ENCODE measurements at places on chromosomes 1 and 21. TPM values are rescaled to one million over a fixed set of nuclear protein-coding genes. Genes with fewer than 3 reads are reported as not detected.

The RPTN gene
- not detected for total RNA-seq

The MAEL gene
- not detected for total RNA-seq

The RAB25 gene
- 5.5 TPM for total RNA-seq

The CTSK gene
- 6.2 TPM for total RNA-seq

The OR2T4 gene
- not detected for total RNA-seq

GRCh38 chr1:38777464-38777957, 82.1 kb downstream of the RRAGC start:
- H3K27me3 ChIP-seq = peaks cover 41% of the 10 kb centered on the region
- H3K4me3 ChIP-seq = no peak overlapping the region
- DNase-seq = no peak
- no peaks in the 10 kb centered on the region for H3K4me1 ChIP-seq
- no peaks in the 10 kb centered on the region for H3K36me3 ChIP-seq

GRCh38 chr1:82042306-82043060, 241.7 kb downstream of the ADGRL2 start:
- H3K36me3 ChIP-seq = no peaks in the 10 kb centered on the region
- no peak overlapping the region for H3K4me3 ChIP-seq
- H3K27ac ChIP-seq = no peak overlapping the region
- no peak for DNase-seq

DNA sequence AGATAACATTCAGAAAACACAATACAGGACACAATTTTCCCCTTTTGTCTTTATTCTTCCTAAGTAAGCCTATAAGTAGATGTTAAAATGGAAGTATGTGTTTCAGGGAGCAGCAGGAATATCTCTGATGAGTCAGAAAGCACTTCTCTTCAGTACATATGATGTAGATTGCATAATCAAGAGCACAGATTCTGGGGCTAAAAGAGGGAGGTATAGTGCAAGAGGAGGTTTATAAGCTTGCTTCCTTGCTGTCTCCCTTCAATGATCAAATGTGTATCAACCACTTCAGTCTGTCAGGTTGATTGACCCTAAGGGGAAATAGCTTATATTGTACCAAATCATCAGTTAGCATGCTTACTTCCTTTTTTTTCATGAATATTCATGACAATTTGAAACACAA, 822.8 kb downstream of the BRINP3 start:
- H3K27me3 ChIP-seq = no peaks in the 10 kb centered on the region
- H3K36me3 ChIP-seq = no peaks in the 10 kb centered on the region

DNA sequence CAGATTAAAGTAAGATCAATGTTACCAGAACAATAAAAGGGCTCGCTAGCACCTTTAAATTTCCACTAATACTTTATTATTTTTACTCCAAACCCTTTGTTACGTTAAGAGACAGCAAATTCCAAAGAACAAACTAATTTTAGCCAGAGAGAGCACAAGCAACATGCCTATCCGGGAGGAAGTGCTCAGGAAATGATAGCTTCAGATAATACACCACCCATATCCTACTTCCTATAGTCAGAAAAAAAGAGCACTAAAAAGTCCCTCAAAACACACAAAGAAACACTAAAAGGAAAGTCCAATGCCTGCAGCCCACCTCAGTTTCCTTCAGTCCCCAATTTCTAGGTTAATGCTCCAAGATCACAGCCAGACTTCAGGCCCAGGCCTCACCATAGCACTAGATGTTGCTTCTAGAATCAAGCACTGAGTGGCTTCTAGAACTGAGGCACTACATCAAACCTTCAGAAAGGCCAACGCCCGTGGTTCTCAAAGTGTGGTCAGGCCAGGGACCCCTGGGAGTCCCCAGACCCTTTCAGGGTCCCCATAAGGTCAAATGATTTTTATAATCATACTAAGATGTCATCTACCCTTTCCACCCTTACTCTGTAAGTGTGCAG, 142.6 kb downstream of the PSMG1 start:
- H3K27ac ChIP-seq = no peak overlapping the region
- H3K36me3 ChIP-seq = no peaks in the 10 kb centered on the region
- H3K4me1 ChIP-seq = no peaks in the 10 kb centered on the region
- H3K4me3 ChIP-seq = no peak overlapping the region

- H3K4me3 ChIP-seq = no peak overlapping the region
- no peaks in the 10 kb centered on the region for H3K36me3 ChIP-seq
- DNase-seq = no peak
- no peak overlapping the region for H3K27ac ChIP-seq
- no peaks in the 10 kb centered on the region for H3K27me3 ChIP-seq
- H3K4me1 ChIP-seq = peaks cover 23% of the 10 kb centered on the region
Measured at GRCh38 chr1:117657949-117658660, 52.3 kb downstream of the TENT5C start.

- no peak overlapping the region for H3K4me3 ChIP-seq
- no peaks in the 10 kb centered on the region for H3K4me1 ChIP-seq
- no peaks in the 10 kb centered on the region for H3K36me3 ChIP-seq
- no peak overlapping the region for H3K27ac ChIP-seq
Measured at GRCh38 chr1:224894915-224895314, 34.6 kb upstream of the DNAH14 start.

- no peaks in the 10 kb centered on the region for H3K27me3 ChIP-seq
- H3K27ac ChIP-seq = no peak overlapping the region
- peaks cover 87% of the 10 kb centered on the region for H3K36me3 ChIP-seq
- DNase-seq = no peak
- no peak overlapping the region for H3K4me3 ChIP-seq
Measured at GRCh38 chr1:20753589-20753988, 21.1 kb upstream of the SH2D5 start.
